ENCODE measurements at places on chromosomes 3 and 15. TPM values are rescaled to one million over a fixed set of nuclear protein-coding genes. Genes with fewer than 3 reads are reported as not detected.

GRCh38 chr15:39549912-39550311, 31.0 kb upstream of the THBS1 start:
- peak; percentile 63 for DNase-seq

DNA sequence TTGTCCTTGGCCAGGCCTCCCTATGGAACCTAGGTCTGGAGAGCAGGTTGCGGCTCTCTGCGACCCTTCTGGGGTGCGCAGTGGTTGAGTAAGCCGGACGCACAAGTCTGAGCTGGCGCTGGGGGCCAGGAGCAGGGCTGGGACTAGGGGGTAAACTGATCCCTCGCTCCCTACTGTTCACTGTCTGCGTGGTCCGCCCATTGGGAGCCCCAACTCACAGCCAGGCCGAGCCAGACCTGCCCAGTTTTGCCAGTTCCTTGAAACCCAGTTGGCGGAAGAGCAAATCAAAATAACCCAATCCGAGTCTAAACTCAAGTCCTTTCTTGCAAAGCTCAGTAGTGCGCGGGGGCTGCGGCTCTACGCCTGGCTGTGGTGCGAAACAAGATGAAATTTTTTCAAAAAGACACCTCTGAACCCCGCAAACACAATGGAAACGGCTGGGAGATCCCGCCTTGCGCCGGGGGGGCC, 17.5 kb downstream of the RGMA start:
- DNase-seq, result peak; percentile 32

- no peak for DNase-seq
These were observed 164.6 kb downstream of the GOLGA6L4 start for GRCh38 chr15:84400017-84400740.

DNA sequence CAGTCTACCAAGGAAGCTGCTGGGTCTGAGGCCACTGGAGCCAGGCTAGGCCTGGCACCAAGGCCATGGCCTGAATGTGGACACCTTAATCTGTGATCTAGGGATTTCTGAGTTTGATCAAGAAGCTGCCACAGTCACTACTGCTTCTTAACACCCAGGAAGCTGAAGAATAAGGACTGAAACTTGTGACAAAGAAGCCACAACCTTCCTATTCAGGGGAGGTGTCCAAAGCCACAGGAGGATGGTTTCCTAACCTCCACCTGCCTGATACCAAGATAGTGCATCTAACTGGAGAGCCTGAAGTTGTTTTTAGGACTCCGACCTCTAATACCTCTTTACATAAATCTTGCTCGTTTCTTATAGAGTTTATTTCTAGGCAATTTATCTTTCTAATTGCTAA, 5.5 kb upstream of the ANO10 start:
- no peak for DNase-seq

Gene PLEKHO2
- polyA plus RNA-seq, result 12.7 TPM

- no peak for DNase-seq
These were observed 14.4 kb upstream of the BBX start for GRCh38 chr3:107508331-107508730.

DNA sequence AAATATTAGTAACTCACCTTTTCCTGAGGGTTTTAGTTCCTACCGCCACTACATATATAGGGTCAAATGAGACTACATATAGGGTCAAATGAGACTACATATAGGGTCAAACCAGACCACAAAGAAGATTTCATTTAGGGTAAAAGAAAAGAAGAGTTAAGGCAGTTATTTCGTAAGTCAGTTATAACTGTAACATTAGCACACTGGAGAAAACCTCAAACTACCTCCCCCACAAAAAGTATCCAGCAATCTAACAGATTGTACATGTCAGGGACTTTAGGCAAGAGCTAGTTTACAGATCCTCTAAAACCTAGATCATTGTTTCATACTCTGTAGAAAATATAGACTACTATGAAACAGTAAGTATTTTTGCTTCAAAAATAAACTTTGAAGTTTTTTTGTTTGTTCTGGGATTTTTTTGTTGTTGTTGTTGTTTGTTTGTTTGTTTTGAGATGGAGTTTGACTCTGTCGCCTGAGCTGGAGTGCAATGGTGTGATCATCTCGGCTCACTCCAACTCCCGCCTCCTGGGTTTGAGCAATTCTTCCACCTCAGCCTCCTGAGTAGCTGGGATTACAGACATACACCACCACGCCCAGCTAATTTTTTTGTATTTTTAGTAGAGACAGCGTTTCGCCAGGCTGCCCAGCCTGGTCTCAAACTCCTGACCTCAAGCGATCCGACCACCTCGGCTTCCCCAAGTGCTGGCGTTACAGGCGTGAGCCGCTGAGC, 92.4 kb upstream of the CGNL1 start:
- no peak for DNase-seq

GRCh38 chr15:86906376-86906775, 826.7 kb downstream of the AGBL1 start:
- no peak for DNase-seq

Gene MYO5C
- 4.8 TPM for polyA plus RNA-seq

- no peak for DNase-seq
These were observed 316.7 kb upstream of the SEMA6D start for GRCh38 chr15:47400603-47401002.

Gene GOLGA8J
- 1.2 TPM for polyA plus RNA-seq

- DNase-seq, result no peak
These were observed 897.9 kb downstream of the EPHA3 start for GRCh38 chr3:90005281-90005847.

DNA sequence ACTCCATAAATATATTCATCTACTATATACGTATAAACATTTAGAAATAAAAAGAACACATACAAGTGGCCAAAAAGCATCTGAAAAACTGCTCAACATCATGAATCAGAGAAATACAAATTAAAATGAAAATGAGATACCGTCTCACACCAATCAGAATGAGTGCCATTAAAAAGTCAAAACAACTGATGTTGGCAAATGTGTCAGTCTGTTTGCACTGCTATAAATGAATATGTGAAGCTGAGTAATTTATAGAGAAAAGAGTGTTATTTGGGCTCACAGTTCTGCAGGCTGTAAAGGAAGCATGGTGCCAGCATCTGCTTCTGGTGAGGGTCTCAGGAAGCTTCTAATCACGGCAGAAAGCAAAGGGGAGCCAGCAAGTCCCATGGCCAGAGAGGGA, 620.3 kb upstream of the CCDC54 start:
- DNase-seq, result no peak

- no peak for DNase-seq
These were observed 107.0 kb downstream of the TOP2B start for GRCh38 chr3:25557694-25558093.

Gene IL5RA
- polyA plus RNA-seq, result 0.17 TPM

DNA sequence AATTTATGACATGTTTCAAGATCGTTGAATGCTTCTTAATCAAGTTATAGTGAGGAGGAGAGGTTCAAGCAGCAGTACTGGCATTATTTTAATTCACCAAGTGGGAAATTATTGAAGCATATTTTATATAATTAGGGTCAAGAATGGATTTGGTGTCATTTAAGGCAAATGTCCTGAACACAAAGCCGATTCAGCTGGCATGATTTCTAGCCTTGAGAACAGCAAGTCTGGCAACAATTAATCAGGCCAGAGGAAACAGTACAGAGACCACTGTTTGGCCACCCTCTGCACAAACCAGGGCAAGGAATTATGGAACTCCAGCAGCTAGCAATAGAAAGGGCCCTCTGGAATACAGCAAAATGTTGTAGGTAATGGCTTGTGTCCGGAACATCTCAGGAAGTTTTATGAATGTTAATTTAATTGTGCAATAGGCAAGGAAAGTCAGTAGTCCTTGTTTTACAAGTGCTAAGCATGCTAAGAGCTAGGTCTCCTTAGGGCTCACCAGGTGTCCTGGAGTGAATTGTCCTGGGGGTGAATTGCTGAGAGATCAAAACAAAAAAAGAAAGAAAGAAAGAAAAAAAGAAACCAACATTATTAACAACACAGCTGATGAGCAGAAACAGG, 38.7 kb upstream of the SNRK start:
- DNase-seq, result no peak

- DNase-seq, result no peak
These were observed 40.3 kb downstream of the CCK start for GRCh38 chr3:42225486-42226363.

DNA sequence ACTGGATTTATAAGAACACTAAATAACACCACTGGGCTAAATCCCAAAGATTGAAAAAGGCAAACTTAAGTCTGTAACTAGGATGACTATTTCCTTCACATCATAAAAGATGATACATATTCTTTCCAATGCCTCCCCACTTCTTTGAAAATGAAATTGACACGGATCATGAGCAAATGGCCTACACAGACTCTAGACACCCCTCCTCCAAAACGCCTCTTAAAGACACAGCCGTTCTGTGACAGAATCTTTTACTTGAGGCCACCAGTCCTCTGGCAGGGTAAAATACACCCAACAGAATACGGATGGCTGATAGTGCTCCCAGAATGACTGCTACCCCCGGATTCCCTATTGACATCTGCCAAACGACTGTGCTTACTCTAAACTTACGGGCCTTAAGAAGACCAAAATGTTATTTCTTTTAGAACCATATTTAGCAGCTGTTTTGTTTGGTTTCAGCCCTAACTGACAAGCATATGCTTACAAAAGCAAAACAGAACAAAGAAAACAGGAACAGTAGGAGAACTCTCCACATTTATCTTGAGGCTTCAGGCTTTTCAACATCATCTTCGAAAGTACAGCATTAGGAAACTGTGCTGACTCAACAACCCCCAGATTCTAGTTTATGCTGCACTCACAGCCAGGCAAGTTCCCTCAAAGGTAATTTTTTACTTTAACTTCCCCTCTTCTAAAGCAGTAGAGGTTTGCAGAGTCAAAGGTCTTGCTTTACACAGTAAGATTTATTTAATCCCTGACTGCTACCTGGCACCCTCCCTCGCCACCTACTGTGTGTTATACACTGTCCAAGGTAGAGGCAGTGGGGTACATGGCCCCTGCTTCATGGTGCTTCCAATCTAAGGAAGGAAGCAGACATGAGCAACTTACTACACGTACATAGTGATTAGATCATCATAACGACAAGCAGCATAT, 84.3 kb downstream of the TNIK start:
- peak; percentile 50 for DNase-seq

DNA sequence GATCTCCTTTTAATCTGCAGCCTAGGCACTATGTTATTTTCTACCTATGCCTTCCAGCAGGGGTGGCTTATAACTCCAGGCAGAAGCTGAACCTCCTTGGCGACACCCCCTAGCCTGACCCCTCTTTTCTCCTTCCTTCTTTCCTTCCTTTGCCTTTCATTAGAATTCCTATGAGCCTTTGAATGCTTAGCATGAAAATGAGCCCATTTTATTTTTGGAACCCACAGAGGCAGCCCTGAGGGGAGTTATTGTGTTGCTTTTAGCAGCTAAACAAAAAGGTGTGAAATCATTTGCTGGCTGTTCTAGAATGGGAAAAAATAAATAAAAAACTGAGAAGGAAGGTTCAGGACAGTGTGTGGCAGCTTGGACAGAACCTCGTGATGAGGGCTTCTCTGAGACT, 164.6 kb upstream of the ICE2 start:
- DNase-seq, result no peak

- no peak for DNase-seq
These were observed 195.8 kb downstream of the TBC1D5 start for GRCh38 chr3:17546500-17547255.

- DNase-seq, result no peak
These were observed 412.6 kb downstream of the IL5RA start for GRCh38 chr3:2697589-2697988.

- no peak for DNase-seq
These were observed 24.8 kb upstream of the ZNF774 start for GRCh38 chr15:90327311-90327710.

Gene SLC51A
- polyA plus RNA-seq, result 8.4 TPM

Data from muscle of back (tissue), 13 donors.